ENCODE measurements at places on chromosomes 6 and 20.
A peak's percentile ranks its signal among the peaks of the same experiment; 100 is the strongest.

DNA sequence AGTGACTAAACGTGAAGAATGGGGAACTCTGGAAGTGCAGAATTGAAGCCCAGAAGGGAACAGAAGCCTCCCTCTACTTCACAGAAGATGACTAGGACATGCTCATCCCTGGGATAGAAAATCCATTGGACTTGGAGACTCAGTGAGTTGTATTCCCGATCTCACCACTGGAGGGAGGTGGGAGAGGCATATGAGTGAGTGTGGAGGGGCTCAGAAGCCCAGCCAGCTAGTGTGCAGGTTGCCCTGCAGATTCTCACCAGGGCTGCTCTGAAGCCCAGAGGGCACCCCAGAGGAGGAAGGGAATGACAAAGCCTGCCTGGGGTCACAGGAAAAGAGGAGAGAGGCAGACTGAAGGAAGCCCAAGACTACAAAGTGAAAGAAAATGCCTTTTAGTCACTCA is 42.1 kb upstream of the HLA-E start:
- H3K4me3 ChIP-seq: no peak overlapping the region
- H3K4me1 ChIP-seq: peaks cover 45% of the 10 kb centered on the region
- no peak for DNase-seq
- no peak overlapping the region for H3K27ac ChIP-seq
- peaks cover 5% of the 10 kb centered on the region for H3K36me3 ChIP-seq
- H3K27me3 ChIP-seq: peaks cover 85% of the 10 kb centered on the region

- H3K4me3 ChIP-seq: peak overlapping the region; percentile 39
- DNase-seq: no peak
- H3K36me3 ChIP-seq: no peaks in the 10 kb centered on the region
- H3K4me1 ChIP-seq: peaks cover 8% of the 10 kb centered on the region
- no peak overlapping the region for H3K27ac ChIP-seq
- H3K27me3 ChIP-seq: peaks cover 24% of the 10 kb centered on the region
Observed at GRCh38 chr6:6683969-6684833, 95.7 kb downstream of the LY86 start.

DNA sequence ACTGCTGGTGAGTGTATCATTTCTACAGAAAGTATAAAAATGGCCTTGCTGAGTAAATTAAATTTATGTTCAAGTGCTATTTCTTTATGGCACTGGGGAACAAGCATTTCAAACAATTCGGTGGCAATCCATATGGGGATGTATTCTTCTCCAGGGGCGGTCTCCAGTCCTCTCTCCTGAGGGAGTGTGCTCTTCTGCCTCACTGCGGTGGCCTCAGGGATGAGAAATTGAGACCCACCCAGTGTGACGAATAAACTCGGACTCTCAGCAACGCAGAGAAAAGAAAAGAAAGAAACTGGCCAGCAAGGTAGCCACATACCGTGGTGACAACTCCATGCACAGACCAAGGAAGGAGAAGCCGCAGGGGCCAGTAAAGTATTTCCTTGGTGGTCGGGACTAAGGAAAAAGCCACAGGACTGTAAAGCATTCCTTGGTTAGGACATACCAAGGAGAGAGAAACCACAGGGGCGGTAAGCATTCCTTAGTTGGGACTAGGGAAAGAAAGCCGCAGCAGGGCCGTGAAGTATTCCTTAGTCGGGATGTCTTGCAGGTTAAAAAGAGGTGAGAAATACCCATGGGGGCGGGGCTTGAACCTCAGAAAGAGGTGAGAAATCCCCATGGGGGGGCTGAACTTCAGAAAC is 13.6 kb upstream of the GOPC start:
- no peak for DNase-seq
- H3K27ac ChIP-seq: peak overlapping the region; percentile 78
- H3K4me1 ChIP-seq: peaks cover 51% of the 10 kb centered on the region
- no peaks in the 10 kb centered on the region for H3K27me3 ChIP-seq
- H3K4me3 ChIP-seq: peak overlapping the region; percentile 48
- H3K36me3 ChIP-seq: peaks cover 22% of the 10 kb centered on the region

- peak overlapping the region; percentile 50 for H3K4me3 ChIP-seq
- H3K4me1 ChIP-seq: peaks cover 64% of the 10 kb centered on the region
- H3K27ac ChIP-seq: peak overlapping the region; percentile 58
- peaks cover 31% of the 10 kb centered on the region for H3K36me3 ChIP-seq
- DNase-seq: no peak
- H3K27me3 ChIP-seq: no peaks in the 10 kb centered on the region
Observed at GRCh38 chr6:14121936-14122344, 4.4 kb downstream of the CD83 start.

- H3K27me3 ChIP-seq: no peaks in the 10 kb centered on the region
- H3K4me3 ChIP-seq: no peak overlapping the region
Observed at GRCh38 chr6:106279179-106279578, 46.4 kb downstream of the ATG5 start.

- no peak for DNase-seq
- H3K27ac ChIP-seq: no peak overlapping the region
- no peaks in the 10 kb centered on the region for H3K27me3 ChIP-seq
Observed at GRCh38 chr6:20827798-20828197, 293.5 kb downstream of the CDKAL1 start.

DNA sequence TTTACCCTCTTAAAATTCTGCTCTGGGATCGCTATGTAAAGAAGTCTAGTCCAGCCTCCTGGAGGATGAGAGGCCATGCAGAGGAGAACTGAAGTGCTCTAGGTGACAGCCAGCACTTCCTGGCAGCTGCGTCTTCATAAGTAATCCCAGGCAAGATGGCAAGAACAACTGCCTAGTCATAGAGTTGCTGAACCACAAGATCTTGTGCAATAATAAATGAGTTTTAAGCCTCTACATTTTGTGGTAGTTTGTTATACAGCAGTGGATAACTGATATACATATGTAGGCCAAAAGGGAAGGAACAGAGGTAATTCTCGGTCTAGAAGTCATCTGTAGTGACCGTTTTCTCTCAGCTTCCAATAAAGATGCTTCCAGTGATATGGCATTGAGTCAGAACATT is 103.8 kb upstream of the FLRT3 start:
- no peak overlapping the region for H3K4me3 ChIP-seq
- H3K4me1 ChIP-seq: no peaks in the 10 kb centered on the region
- DNase-seq: no peak
- no peaks in the 10 kb centered on the region for H3K36me3 ChIP-seq

DNA sequence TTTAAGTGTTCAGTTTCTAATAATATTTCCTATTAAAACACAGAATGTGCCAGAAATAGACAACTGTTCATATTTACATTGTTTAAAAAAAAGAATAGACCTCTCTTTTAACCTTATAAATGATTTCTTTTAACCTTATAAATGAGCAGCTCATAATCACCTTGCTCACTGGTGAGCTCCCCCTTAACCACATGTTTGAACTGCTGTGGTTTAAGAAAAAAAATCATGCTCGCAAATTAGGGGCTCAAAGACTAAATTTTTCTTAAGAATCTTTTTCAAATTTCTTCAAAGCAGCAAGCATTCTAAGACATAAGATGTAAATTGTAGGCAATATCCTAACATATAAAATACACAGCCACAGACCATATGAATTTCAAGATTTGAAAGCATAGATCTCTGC is 32.8 kb downstream of the FAM8A1 start:
- H3K36me3 ChIP-seq: peaks cover 43% of the 10 kb centered on the region

DNA sequence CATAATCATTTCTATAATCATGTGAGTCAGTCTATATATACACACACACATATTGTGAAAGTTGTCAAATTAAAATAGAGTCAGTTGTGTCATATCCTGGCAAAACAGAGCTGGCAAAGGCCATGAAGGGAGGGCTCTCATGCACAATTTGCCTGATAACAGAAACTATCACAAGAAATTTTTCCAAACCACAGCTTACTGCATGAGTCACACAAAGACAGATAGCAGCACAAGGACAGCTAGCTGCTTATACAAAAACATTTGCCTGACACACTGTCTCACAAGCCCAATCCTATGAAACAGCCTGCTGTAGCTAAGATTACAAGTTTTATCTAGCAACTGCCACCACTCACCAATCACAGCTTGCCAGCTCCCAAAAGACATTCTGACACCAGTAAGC is 848.5 kb upstream of the MAN1A1 start:
- no peak for DNase-seq
- H3K4me1 ChIP-seq: no peaks in the 10 kb centered on the region
- H3K27me3 ChIP-seq: no peaks in the 10 kb centered on the region
- no peak overlapping the region for H3K4me3 ChIP-seq

DNA sequence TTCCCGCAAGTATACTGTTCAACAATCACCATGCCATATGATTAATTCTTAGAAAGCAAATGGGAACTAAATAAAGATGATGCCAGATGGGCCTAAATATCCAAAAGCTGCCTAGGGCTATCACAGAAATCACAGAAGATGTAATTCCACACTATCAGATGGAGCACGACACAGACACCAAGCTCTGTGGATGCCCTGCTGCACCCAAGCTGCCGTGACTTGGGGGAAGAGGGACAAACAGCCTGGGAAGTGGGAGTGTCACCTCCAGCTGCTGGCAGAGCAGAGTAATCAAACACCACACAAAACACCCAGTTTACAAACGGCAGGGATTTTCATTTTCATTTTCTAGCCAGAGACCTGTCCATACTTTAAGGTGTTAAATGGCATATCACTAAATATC is 35.7 kb downstream of the PDE10A start:
- no peak overlapping the region for H3K27ac ChIP-seq
- no peak for DNase-seq
- H3K27me3 ChIP-seq: peaks cover 10% of the 10 kb centered on the region

GRCh38 chr6:133502441-133503335 is 261.5 kb downstream of the EYA4 start:
- no peak overlapping the region for H3K4me3 ChIP-seq
- H3K27me3 ChIP-seq: peaks cover 10% of the 10 kb centered on the region
- no peak overlapping the region for H3K27ac ChIP-seq
- DNase-seq: no peak

GRCh38 chr6:87660226-87660911 is 41.7 kb downstream of the AKIRIN2 start:
- no peak overlapping the region for H3K27ac ChIP-seq
- no peak overlapping the region for H3K4me3 ChIP-seq
- no peaks in the 10 kb centered on the region for H3K4me1 ChIP-seq
- no peaks in the 10 kb centered on the region for H3K27me3 ChIP-seq

DNA sequence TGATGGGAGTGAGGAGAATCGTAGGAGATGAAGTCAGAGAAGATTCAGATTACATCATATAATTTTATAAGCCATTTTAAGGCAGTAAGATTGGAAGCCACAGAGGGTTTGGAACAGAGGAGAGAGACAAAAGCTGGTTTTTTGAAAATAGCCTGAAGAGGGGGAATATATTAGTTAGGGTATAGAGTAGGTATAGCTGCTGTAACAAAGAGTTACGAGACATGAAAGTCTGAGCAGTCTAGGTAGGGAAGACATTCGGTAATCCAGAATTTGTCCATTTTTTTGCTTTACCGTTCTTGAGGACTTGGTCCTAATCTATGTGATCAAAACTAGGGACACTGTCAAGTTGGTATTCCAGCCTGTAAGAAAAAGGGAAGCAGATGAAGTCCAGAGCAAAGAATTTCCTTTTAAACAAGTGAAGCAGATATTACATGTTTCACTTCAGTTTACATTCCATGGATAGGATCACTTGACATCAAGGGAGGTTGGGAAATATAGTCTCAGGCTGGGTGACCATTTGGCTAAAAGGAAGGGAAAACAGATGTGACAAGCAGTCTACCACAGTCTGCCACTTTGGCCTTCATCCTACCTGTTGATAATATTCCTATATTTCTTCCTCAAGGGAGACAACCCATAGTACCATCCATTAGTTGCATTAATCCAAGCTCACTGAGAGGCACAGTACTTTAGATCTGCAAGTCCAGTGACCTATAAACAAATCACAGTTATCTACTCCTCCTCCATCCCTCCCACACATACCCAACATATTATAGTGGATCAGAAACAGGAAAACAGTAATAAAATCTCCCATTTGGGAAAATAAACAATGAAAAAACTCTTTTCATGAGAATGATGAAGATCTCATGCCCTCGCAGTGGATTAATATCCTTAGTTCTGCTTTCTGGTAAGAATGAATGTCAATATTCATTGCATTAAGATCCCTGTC is 10.2 kb downstream of the FAM135A start:
- H3K4me3 ChIP-seq: no peak overlapping the region
- no peak overlapping the region for H3K27ac ChIP-seq
- H3K27me3 ChIP-seq: no peaks in the 10 kb centered on the region
- peaks cover 2% of the 10 kb centered on the region for H3K36me3 ChIP-seq
- no peak for DNase-seq

GRCh38 chr6:98463038-98464000 is 371.1 kb upstream of the POU3F2 start:
- no peaks in the 10 kb centered on the region for H3K27me3 ChIP-seq
- H3K36me3 ChIP-seq: no peaks in the 10 kb centered on the region
- no peak for DNase-seq

DNA sequence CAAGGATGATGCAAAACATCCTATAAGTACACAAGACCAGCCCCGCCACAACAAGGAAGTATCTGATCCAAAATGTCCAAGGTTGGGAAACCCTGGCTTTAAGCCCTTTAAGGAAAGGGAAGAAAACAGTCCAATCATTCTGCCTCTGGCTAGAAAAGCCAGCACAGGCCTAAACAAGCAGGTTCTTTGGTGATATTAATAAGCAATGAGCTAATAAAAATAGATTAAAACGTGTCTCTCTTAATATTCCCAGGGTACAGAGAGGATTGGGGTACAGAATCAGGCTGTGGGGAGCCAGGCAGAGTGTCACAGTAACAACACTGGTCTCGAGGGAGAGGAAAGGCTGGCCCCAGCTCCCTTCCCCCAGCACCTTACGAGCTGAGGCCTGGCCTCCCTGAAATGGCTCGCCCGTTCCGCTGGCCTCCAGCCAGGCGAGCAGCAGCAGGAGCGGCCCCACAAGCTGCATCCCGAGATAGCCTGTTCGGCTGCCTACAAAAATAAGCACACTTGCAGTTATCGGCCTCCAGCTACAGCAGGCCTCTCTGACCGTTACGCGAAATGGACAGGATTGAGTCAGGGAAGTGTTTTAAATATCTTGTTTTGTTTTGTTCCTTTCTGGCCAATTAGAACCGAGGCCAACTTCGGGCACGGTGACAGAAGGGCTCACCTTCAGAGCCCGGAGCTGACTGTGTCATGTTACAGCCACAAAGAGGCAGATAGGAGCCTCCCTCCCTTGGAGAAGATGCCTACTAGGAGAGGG is 4.0 kb upstream of the ZMYND8 start:
- no peaks in the 10 kb centered on the region for H3K27me3 ChIP-seq
- H3K27ac ChIP-seq: no peak overlapping the region
- H3K4me3 ChIP-seq: no peak overlapping the region
- H3K4me1 ChIP-seq: peaks cover 25% of the 10 kb centered on the region
- H3K36me3 ChIP-seq: peaks cover 12% of the 10 kb centered on the region

GRCh38 chr6:28315628-28316027 is 20.3 kb downstream of the ZSCAN31 start:
- H3K4me1 ChIP-seq: no peaks in the 10 kb centered on the region
- no peak overlapping the region for H3K27ac ChIP-seq
- H3K4me3 ChIP-seq: no peak overlapping the region
- no peaks in the 10 kb centered on the region for H3K36me3 ChIP-seq

GRCh38 chr6:113774127-113774825 is 82.9 kb upstream of the MARCKS start:
- H3K36me3 ChIP-seq: peaks cover 2% of the 10 kb centered on the region
- no peaks in the 10 kb centered on the region for H3K27me3 ChIP-seq
- no peak overlapping the region for H3K27ac ChIP-seq
- DNase-seq: no peak
- no peak overlapping the region for H3K4me3 ChIP-seq
